Transverse colon (tissue), 4 donors: ENCODE measurements at places on chromosomes 16 and 17. TPM values are rescaled to one million over a fixed set of nuclear protein-coding genes. Genes with fewer than 3 reads are reported as not detected.

DNA sequence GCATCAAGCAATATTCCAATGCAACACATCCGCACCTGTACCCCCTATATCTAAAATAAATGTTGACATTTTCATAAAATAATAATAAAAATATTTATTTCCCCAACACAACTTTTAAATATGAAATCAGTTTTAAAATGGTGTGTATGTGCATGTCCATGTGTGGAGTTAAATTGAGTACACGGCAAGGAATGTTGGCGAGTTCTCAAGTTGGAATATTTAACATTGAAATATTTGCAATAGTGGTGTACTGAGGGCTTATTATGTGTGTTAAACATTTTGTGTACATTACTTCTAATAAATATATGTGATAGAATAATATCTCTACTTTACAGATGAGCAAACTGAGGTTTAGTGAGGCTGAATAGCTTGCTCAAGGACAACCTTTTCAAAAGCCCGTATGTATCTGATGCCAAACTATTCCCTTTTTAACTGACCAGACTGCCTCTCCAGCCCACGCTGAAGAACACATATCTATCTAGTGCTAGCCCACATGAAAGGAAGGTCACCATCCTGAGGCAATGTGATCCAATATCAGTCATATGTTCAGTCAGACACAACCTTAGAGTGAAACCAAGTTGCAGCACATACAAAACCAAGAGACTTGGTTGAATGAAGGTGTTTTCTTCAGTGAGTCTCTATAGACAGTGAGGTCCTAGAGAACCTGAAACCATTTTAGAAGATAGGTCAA lies 192.2 kb upstream of the CDH11 start:
- DNase-seq: no peak

DNA sequence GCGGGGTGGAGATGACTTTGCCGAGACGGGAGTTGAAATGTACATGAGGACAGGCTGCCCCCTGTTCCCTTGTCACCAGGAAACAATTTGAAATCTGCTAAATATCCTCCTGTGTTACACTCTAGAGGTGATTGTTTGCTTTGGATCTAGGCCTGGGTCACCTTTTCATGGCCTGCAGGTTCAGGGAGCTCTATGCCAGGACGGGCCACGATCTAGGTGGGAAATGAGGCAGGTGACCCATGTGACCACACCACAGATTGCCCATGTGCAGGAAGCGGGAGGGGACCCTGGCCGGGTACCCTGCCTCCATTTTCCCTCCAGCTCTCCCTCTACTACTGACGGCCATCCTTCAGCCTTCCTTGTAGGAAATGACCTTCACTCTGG lies 43.4 kb downstream of the MEAK7 start:
- no peak for DNase-seq

DNA sequence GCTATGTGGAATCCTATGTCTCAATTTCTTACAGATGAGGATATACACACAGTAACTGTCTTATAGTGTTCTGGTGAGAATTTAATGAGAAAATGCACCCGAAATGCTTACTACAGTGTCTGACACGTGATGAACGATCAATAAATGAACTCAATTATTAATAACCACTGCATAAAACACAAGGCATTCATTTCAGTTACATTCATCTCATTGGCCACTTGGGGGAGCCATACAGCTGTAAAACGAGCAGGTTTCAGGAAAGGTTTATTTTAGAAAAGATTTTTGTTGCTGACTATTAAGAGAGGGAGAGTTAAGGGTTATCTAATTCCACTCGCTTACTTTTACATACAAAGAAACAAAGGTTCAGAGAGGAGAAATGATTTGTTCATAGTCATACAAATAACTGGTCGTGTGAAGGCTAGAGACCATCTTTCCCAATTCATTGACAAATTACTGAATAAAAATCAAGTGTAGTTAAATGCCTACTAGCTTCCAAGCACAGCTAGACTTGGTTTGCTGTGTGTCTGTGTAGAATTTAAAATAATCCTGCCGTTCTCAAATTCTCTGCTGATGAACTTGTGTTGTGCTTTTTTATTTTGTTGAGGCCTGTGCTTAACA lies 160.1 kb downstream of the MAP2K4 start:
- peak; percentile 11 for DNase-seq

DNA sequence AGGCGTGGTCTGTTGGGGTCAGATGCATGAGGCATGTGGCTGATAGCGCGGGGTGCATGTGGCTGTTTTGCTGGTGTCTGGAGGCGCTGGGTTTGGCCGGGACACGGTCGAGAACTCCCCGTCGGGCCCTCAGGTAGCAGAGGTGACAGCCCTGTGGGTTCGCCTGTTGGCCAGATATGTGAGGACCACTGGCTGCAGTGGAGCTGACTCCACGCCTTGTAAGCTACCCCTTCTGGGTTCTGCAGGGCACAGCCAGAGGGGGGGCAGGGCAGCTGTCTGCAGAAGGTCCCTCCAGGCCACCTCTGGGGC lies 38.5 kb downstream of the SOX8 start:
- DNase-seq: no peak

- DNase-seq: no peak
Observed at GRCh38 chr17:78993981-78994671, 14.4 kb upstream of the LGALS3BP start.

DNA sequence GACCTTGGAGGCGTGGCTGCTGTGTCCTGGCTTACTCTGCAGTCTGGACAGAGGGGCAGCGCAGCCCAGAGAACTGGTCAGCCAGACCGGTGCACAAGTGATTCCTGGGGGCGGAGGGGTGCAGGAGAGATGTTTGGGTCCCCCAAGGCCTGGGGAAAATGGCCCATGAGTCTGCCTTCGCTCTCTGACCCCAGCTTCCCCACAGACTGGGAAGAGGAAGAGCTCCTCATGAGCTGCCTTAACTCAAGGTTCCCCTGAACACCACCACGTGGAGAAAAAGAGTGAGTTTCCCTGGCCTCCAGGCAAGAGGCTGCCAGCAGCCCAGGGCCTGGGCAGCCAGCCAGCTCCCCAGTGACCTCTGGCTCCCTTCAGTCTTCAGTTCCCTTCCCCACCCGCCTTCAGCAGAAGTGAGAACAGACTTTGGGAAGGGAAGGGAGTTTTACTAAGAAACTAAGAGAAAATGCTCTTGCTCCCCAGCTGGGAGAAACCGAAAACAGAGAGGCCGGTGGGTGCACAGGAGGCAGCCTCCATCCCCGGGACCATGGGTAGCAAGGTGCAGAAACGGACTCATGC lies 2.0 kb upstream of the C17orf99 start:
- peak; percentile 87 for DNase-seq

- no peak for DNase-seq
Observed at GRCh38 chr16:49514073-49514980, 140.7 kb downstream of the C16orf78 start.

GRCh38 chr17:67316781-67317180 lies 49.6 kb downstream of the PSMD12 start:
- no peak for DNase-seq

DNA sequence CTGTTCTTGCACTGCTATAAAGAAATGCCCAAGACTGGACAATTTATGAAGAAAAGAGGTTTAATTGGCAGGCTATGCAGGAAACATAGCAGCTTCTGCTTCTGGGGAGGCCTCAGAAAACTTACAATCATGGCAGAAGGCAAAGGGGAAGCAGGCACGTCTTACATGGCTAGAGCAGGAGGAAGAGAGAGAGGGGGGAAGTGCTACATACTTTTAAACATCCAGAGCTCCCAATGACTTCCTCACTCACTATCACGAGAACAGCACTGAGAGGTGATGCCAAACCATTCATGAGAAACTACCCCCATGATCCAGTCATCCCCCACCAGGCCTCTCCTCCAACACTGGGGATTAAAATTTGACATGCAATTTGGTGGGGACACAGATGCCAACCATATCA lies 13.3 kb downstream of the WFIKKN2 start:
- DNase-seq: no peak

IRX5 gene
- total RNA-seq: not detected
